ENCODE measurements at places on chromosomes 2 and 18. TPM values are rescaled to one million over a fixed set of nuclear protein-coding genes. Genes with fewer than 3 reads are reported as not detected.

FAM237A gene
- not detected for total RNA-seq

CXCR1 gene
- not detected for total RNA-seq

REG3A gene
- not detected for total RNA-seq

ABCB11 gene
- 0.18 TPM for total RNA-seq

CDH20 gene
- 0.75 TPM for total RNA-seq

PUM2 gene
- 123 TPM for total RNA-seq

CTDSP1 gene
- total RNA-seq = 153 TPM

AQP12A gene
- total RNA-seq = not detected

GCG gene
- total RNA-seq = not detected

FN1 gene
- 125 TPM for total RNA-seq

FMNL2 gene
- 31.8 TPM for total RNA-seq

DAW1 gene
- total RNA-seq = not detected

MREG gene
- 13.8 TPM for total RNA-seq

SEH1L gene
- 53.1 TPM for total RNA-seq

SPATA3 gene
- not detected for total RNA-seq

SYT4 gene
- not detected for total RNA-seq

LRATD1 gene
- 27.5 TPM for total RNA-seq

CCDC141 gene
- total RNA-seq = 2.8 TPM

SERPINB2 gene
- total RNA-seq = not detected

COMMD1 gene
- 34.0 TPM for total RNA-seq

RAX gene
- total RNA-seq = not detected

GALNT14 gene
- total RNA-seq = 7.0 TPM

CPLX4 gene
- not detected for total RNA-seq

CENPA gene
- total RNA-seq = 0.26 TPM

GKN1 gene
- not detected for total RNA-seq

KCTD1 gene
- total RNA-seq = 17.9 TPM

ZFP36L2 gene
- total RNA-seq = 149 TPM

RAMP1 gene
- 49.0 TPM for total RNA-seq

CAPN10 gene
- 34.4 TPM for total RNA-seq

CD207 gene
- total RNA-seq = 1.3 TPM

HOXD13 gene
- total RNA-seq = not detected

Measured in ureter (tissue), 1 donor.